ENCODE measurements at places on chromosomes 6 and 20.
A peak's percentile ranks its signal among the peaks of the same experiment; 100 is the strongest.

GRCh38 chr6:27940766-27941165 lies 16.3 kb upstream of the OR2B6 start:
- DNase-seq, result no peak

GRCh38 chr6:113411011-113411410 lies 446.1 kb upstream of the MARCKS start:
- no peak for DNase-seq

DNA sequence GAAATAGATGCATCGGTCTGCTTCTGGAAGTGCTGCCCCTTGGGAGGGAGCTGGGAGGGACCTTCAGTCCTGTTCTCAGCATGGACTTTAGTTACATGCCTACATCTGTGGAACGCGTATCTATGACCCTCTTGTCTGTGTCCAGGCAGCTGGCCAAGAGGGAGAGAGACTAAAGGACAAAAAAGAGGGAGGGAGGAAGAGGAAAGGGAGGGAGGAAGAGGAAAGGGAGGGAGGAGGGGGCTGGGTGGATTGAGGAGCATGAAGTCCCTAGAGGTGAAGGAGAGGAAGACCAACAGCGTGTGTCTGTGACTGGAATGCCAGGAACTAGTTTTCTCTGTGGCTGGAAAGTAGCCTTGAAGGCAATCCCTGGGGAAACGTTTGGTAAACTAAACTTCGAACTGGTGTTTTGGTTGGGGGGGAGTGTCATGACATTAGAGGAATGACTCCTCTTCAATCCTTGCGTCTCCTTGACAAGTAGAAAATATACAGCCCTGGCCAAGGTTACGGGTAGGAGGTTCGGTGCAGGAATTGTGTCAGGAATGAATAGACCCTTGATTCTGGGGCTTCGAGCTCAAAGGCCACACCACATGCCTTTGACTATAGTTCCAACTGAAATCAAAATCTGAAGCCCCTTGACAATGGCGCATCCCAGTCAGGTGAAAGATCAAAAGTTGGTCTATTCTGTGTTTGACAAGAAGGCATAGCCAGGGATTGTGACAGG lies 52.0 kb upstream of the PLEKHG1 start:
- DNase-seq, result no peak

DNA sequence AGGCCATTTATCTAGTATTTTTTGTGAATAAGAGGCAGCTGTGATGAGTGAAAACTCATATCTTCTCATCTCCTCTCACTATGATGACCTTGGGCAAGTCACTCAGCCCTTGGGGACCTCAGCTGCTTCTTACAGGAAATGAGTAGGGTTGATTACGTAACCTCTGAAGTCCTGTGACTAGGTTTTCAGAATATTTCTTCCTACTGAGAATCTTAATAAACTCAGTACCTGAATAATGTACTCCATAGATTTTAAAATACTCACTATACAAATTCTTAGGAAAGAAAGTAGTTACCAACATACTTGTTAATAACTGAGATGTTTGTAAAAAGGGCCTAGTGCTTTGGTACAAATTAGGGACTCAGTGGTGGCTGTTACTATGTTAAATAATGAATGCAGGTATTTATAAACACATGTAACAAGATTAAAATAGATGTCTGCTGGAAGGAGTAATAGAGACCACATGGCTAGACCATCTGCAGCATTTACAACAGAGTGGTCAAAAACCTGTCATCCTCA lies 60.9 kb downstream of the RPRD1B start:
- DNase-seq, result peak; percentile 70

DNA sequence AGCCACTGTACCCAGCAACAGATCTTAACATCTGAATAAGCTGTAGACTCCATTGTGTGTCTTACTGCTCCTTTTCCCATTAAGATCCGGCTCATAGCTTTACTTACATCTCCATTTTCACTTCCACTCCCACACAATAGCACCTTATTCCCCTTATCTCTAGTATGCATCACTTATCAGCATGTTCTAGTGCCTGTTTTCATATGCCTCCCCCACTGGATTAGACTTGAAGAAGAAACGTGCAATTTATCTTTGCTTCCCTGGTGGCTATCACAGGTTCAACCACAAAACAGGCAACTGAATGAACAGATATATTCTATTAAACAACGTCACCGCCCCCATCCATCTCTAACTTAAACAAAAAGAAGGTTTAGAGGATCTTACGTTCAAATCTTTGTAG lies 12.1 kb downstream of the SSR1 start:
- no peak for DNase-seq

Measured in myocyte (in vitro differentiated cells).